Right ventricle myocardium inferior (tissue), 1 donor: ENCODE measurements at places on chromosomes 16 and 17. TPM values are rescaled to one million over a fixed set of nuclear protein-coding genes. Genes with fewer than 3 reads are reported as not detected.

CTRB1 gene
- not detected for total RNA-seq

ITPRIPL2 gene
- 15.3 TPM for total RNA-seq

DNA sequence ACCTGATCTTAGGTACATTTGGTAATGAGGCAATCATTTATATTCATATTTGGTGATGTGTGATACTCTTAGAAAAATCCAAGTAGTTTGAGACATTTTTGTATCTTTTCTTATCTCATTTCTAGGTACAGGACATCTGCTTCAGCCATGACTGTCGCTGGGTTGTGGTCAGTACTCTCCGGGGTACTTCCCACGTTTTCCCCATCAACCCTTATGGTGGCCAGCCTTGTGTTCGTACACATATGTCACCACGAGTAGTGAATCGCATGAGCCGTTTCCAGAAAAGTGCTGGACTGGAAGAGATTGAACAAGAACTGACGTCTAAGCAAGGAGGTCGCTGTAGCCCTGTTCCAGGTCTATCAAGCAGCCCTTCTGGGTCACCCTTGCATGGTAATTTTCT is 312.2 kb downstream of the BCAS3 start:
- no peak for DNase-seq

DNA sequence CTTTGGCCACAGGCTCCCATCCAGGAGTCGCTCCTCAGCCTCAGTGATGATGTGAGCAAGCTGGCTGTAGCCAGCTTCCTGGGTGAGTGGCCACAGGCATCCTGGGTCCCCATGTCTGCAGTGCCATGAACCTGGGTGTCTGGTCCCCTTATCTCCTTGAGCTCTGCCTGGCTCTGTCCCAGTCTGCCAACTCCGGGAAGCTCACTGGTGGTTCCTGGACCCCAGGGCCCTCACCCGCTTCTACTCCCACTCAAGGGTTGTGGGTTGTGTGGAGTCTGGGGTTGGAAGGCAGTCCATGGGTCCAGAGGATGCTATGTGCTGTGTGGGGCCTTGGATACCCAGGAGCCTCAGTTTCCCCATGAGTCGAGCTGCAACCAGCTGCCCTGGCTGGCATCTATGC is 11.7 kb upstream of the SMIM5 start:
- DNase-seq, result no peak
